NCI-H510A (cell line): ENCODE measurements at places on chromosomes 12 and 14.

DNA sequence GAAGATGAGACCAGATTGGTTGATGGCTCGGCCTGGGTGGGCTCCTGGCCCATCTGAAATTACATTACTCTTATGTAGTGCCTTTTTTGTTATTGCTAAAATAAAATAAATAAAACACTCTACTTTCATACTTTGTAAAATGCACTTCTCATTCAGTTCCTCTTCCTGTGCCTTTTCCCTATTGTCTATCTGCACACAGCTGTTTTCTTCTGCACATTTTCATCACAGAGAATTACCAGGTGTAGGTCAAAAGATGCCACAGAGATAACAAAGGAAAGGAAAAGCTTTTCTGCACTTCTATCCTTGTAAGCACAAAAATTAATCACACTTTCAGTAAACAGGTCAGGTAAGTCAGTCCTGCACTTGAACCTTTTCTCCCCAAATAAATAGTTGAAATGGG is 265.1 kb downstream of the BTG1 start:
- DNase-seq: no peak

DNA sequence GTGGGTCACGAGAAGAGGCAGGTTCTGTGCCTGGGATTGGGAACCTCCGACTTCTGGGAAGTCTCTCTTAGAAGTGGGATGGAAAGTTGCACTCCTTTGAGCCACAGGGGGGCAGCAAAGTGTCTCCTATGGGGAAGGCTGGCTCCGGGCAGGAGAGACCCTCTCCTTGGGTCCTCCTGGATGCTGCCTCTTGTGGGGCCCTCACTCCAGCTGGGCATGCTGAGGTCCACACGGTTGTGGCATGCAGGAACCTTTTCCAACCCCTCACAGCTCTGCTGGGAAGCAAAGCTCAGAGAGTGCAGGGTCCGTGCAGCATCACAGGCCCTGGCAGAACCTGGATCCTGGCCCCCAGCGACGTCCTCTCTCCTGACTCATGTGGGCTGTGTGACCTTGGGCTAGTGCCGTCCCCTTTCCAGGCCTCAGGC is 17.4 kb downstream of the SDSL start:
- peak; percentile 46 for DNase-seq

DNA sequence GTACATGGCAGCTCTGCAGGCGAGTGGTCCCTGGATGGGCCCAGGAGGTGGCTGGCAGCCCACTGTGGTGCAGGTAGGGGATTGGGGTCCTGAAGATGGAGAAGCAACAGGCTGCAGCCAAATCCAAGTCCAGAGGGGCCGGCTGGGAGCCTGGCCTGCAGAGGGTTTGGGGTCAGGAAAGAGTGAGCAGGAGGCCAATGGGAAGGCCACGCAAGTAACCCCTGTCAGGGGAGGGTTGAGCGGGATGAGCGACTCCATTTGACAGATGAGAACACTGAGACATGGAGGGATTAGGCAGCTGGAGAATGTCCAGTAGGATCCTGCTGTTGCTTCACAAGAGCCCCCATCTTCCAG is 136.0 kb downstream of the BCL11B start:
- no peak for DNase-seq

GRCh38 chr14:73862480-73862879 is 10.8 kb downstream of the PTGR2 start:
- no peak for DNase-seq

- DNase-seq: no peak
These were observed 9.6 kb downstream of the TBX5 start for GRCh38 chr12:114396153-114396868.

- DNase-seq: no peak
These were observed 119.2 kb downstream of the TMTC2 start for GRCh38 chr12:82805812-82806497.

DNA sequence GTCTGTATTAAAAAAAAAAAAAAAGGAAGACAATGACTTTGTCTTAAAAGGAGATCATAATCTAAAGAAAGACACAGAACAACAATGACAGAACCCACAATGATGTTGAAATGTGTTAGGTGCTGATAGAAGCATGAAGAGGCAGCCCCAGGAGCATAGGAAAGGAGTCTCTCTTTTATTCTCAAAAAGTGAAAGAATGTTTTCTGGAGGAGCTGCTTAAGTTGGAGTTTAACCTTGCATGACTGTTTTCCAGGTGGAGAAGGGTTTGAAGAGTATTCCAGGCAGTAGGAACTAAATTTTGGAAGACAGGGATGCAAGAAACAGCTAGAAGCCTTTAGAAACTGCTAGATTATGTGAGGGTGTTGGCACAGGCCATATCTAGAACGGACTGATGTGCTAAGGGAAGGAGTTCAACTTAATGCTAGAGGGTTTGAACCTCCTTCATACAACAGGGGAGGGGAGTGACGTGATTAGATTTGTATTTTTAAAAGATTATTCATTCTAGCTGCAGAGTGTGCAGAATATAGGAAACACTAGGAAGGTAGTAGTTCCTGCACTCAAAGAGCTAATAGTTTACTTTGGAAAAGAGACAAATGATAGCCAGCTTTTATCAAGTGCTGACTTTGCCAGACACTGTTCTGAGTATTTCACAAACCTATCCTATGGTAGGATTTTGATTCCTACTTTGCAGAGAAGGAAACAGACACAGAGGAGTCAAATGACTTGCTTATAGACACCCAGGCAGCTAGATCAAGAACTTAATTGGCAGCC is 4.6 kb upstream of the RPL6 start:
- no peak for DNase-seq
